T follicular helper cell (primary cell): ENCODE measurements at places on chromosomes 7 and 10.

DNA sequence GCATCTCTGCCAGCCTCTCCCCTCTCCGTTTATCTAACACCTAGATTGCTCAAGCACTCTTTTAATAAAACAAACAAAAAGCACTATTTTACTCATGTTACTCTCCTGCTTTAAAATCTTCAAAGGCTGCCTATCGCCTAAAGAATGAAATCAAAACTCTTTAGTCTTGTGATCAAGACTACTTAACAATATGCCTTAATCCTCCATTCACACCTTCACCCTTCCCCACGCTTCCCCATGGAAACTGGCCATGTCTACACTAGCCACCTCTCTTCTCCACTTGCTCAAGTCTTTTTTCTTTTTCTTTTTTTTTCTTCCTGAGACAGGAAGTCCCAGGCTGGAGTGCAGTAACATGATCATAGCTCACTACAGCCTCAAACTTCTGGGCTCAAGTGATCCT is 47.8 kb upstream of the TMEM213 start:
- DNase-seq: no peak

GRCh38 chr7:36153571-36154097 is 580 bp downstream of the EEPD1 start:
- DNase-seq: no peak

- no peak for DNase-seq
Observed at GRCh38 chr10:23031318-23031717, 64.1 kb upstream of the MSRB2 start.

- no peak for DNase-seq
Observed at GRCh38 chr7:45679516-45679915, 105.3 kb downstream of the ADCY1 start.

- DNase-seq: no peak
Observed at GRCh38 chr10:6314620-6315205, 112.0 kb downstream of the PFKFB3 start.

DNA sequence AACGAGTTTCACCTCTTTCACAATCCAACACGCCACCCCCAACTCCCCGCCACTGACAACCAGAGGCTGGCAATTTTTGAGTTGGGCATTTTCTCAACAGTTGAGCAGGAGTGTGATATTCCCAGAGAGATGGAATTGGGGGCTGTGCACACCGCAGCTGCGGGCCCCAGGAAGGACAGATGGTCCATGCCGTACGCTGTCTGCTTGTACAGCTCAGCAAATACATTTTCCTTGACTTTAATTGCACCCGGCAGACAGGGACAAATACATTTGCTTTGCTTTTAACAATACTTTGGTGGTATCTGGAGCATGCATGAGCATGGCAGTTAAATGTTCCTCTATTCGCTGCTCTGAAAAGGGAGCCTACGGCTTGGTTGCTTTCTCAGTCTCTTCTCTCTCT is 354.2 kb upstream of the DPP6 start:
- DNase-seq: no peak

DNA sequence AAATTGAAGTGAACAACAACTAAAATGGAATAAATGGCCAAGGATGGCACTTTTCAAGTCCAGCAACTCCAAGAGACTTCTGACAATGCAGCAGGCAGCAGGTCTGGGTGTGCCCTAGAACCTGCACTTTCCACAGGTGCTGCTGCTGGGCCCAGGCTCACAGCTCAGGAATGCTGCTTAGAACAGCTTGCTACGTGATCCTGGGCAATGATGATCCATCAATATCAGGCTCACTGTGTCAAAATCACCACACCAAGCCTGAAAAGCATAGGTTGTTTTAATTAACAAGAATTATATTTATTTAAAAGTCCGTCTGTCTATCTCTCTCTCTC is 148.4 kb downstream of the TNS3 start:
- DNase-seq: no peak

- DNase-seq: no peak
Observed at GRCh38 chr10:75034131-75034512, 77.3 kb upstream of the SAMD8 start.

DNA sequence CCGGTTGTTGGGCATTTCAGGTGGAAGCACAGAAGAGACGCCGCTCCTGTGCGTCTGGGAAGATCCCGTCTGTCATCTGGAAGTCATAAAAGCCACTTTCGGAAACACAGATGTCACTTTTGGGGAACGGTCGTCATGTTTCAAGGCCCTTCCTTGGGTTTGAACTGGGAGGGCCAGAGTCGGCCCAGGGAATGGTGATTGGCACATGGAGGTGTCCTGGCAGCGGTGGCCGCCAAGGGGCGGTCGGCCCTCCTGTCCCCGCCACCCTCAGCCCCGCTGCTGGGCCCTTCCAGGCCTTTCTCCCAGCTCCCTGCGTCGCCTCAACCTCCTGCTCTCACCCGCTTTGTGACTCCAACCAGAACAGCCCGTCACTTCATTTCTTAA is 115.2 kb upstream of the SFMBT2 start:
- DNase-seq: no peak

DNA sequence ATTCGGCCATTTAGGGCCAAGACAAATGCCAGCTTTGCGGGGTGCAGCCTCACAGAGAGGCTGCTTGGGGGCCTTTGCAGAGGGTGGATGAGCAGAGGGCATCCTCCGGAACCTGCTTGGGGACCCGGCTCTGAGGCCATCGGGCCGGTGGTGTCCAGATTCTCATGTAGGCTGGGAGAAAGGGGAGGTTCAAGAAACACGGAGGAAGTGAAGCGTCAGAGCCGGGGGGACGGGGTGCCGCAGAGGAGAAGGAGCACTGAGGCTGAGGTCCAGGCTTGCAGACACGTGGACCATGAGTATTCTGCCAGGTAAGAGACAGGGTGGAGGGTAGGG is 150.7 kb upstream of the SHH start:
- no peak for DNase-seq

DNA sequence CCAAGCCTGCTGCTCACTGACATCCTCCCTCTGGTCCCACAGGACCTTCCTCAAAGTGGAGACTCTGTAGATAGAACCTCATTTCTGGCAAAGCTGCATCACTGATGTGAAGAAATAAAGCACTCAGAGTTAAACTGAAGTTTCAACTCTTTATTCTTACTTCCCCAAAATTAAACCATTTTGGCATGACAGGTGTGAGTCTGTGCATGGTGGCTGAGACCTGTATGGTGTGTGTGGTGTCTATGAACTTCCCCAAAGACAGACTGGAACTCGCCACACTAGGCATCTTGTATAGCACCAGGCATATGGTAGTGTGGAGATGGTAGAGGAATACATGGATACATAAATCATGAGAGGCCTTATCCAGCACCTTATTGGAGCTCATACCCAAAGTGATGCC is 6.6 kb upstream of the WDFY4 start:
- DNase-seq: no peak

DNA sequence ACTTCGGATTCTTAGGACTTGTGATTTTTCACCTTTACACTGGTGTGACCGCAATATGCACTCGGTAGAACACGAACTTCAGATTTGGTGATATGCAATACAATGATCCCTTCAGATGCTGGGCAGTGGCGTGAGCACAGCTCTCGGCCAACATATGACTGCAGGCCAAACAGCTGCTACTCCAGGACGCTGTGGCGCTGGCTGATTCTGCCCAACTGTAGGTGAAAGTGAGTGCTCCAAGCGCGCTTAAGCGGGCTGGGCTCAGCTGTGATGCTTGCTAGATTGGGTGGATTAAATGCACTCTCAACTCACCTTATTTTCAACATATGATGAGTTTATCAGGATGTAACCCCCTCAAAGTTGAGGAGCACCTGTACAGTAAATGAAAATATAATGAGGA is 137.6 kb upstream of the RET start:
- no peak for DNase-seq

- DNase-seq: no peak
Observed at GRCh38 chr7:26419198-26419597, 127.5 kb downstream of the SNX10 start.

DNA sequence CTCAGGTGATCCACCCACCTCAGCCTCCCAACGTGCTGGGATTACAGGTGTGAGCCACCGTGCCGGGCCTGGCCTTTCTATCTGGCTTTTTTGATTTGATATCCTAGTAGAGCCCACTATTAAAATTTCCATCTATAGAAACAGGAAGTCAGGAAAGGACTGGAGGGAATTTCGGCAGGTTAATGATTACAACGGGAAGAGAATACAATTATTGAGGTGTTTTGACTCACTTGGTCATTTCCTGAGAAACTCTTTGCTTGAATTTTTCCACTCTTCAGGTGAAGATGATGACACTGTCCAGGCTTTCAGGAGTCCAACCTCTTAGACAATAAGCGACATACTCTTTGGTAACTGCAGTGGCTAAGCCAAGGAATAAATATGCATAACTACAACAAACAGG is 1.1 kb upstream of the MKLN1 start:
- DNase-seq: no peak

DNA sequence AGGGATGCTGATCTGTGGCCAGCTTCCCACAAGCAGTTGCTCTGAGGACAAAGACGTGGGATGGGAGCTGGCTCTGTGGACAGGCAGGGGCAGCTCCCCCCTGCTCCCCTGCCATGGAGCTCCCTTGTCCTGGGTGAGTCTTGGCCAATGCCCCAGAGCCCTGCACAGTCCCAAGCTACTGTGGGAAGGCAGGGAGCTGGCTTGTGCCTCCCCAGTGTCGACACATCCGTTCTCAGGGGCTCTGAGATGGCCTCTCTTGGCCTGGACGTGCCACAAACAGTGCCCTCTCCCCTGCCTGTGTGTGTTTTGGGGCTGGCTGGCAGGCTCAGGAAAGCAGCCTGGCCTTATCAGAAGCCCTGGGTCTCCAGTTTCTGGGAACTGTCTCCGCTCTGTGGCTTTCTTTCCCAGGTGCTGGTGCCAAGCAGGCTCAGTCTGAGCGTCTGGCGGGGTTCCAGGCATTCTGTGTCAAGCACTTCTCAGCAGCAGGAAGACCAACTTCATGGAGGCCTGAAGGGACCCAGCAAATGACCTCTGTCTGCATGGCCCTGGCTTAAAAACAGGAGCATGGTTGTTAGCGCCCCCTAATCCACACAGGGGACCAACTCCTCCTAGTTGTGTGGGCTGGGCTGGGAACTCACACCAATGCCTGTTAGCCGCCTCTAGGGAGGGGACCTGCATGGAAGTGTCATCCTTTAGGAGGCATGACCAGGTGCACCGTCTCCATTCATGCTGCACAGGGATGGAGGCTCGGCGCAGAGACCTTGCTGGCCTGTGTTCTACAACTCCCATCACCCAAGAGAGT is 375.2 kb downstream of the RPS24 start:
- no peak for DNase-seq

GRCh38 chr10:60778971-60779796 is 906 bp downstream of the CDK1 start:
- no peak for DNase-seq

DNA sequence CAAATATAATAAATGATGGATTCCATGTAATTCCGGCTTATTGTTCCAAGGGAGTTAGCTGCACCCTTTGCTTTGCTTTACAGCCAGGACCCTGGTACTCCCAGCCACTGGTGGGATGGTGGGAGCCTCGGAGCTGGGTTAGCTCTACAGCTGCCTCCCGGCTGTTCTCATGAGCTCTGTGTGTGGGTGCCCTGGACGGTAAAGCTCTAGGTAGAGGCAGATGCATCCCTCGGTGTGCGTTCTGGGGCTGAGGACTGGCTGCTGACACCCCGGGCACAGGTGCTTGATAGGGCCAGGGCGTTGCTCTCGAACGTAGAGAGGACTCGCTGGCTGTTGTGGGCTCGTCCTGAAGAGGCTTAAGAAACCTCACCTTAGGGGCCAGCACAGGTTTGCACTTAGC is 50.1 kb downstream of the PFKP start:
- DNase-seq: no peak

GRCh38 chr7:40115936-40116335 is 18.5 kb downstream of the MPLKIP start:
- DNase-seq: no peak

GRCh38 chr10:22712956-22713852 is 1.2 kb downstream of the PIP4K2A start:
- DNase-seq: peak; percentile 24

DNA sequence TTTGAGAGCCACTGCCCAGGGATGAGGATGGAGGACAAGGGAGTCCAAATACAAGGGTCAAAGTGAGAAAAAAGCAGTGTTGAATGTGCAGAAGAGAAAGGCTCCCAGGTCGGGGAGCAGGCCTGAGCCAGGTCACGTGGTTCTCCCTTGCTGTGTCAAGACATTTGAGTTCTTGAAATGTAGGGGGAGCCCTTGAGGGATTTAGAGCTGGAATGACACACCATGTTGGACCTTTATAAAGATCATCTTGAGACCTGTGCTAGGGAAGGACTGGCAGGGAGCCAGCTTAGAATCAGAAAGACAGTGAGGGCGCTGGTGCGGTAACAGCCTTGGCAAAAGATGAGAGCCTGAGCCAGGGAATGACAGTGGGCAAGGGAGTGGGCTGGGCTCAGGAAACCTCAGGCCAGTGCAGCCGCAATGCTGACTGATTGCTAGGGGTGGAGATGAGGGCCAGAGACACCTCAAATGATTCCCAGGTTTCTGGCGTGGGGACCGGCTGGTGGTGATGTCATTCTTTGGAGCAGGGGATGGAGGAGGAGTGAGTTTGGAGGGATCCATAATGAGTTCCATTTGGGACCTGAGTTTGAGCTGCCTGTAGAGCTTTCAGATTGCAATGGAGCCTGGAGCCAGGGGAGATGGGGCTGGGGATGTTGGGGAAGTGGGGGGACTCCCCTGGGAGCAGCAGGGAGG is 120.1 kb downstream of the PTPN20 start:
- no peak for DNase-seq

GRCh38 chr7:30743371-30744074 is 8.4 kb upstream of the INMT start:
- DNase-seq: no peak

DNA sequence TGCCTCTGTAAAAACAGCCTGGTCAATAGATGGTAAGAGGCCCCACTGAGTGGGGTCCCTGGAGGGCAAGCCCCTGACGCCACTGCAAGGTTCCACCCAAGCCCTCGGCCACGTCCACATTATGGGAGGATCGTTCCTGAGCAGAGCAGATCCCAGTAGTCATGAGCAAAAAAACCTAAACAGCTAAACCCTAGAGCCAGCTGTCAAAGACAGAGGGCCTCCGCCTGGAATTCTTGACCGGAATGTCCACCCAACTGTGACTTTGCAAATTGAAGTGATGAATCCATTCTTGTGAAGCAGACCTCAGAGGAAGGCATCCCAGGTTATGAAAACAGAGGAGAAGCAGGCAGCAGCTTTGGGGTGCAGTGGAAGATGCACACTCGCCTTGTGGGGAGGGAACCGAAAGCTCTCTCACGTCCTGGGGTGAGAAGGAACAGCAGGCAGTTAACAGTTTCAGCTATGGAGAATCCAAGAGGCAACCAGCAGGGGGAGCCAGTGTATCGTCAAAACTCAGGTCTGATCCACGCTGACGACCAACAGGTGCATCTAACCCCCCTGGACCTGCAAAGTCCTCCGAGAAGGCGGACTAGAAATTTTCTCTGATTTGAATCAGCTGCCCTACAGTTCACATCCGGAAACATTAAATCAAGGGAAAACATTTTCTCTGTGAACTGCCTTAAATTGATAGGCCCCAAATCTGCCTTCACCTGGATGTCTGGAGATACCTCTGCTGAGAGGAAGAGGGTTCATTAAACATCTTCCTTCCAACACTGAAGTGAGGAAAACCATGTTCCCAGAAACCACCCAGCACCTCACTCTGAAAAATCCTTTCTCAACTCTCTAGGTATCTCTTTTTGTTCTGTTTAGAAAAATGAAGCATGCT is 139.1 kb upstream of the PFKP start:
- peak; percentile 15 for DNase-seq

GRCh38 chr7:5360451-5360850 is 63.2 kb downstream of the TNRC18 start:
- DNase-seq: no peak

GRCh38 chr10:72719941-72720592 is 28.1 kb downstream of the MCU start:
- DNase-seq: no peak

GRCh38 chr7:22793593-22794462 is 28.8 kb downstream of the TOMM7 start:
- DNase-seq: no peak
